ENCODE measurements at places on chromosomes 16 and 17.

- no peak for DNase-seq
Measured at GRCh38 chr16:80045861-80046260, 445.3 kb upstream of the MAF start.

DNA sequence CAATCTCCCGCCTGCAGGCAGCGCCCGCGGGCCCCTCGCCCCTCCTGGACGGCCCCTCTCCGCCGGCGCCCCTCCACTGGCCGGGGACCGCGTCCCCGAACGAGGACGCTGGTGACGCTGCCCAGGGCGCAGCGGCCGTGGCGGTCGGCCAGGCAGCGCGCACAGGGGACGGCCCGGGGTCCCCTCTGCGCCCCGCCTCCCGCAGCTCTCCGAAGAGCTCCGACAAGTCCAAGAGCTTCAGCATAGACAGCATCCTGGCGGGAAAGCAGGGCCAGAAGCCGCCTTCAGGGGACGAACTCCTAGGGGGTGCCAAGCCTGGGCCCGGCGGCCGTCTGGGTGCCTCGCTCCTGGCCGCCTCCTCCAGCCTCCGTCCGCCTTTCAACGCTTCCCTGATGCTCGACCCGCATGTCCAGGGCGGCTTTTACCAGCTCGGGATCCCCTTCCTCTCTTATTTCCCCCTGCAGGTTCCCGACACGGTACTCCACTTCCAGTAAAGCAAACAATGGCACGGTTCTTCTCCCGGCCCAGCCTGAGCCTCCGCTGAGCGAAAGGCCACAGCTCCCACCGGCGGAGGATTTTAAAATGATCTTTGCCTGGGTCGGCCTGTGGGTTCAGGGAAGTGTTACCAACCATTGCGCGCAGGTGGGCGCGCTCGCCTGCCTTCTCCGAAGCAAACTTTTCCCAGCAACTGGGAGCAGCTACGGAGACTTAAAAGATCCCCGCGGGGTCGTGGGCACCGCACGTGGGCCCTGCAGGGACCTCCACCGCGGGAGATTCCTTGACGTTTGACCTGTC, 1.1 kb downstream of the FOXL1 start:
- DNase-seq = no peak

DNA sequence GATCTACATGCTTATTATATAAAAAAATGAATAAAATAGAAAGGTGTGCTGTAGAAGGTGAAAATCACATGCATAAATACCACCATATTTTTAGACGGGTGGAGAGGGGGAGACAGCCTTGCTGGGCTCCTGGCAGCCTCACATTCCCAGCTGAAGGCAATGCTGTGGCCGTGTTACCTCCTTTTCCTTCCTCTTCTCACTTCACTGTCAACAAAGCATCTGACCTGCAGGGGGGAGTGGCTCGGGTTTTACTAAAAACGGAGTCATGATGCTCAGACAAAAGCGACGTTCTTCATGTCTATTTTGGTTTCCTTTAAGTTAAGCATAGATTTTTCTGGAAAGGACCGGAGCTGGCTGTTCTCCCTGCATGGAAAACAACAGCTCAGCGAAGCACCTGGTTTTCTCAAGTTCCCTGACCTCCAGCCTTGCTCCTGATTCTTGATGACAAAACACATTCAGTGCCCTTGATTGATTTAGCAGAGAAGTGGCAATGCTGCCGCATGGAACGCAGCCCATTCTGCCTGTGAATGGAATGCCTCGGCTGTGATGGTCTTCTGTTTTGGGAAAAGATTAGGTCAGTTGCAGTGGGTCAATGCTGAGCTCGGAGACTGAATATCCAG, 5.5 kb upstream of the RPTOR start:
- no peak for DNase-seq

DNA sequence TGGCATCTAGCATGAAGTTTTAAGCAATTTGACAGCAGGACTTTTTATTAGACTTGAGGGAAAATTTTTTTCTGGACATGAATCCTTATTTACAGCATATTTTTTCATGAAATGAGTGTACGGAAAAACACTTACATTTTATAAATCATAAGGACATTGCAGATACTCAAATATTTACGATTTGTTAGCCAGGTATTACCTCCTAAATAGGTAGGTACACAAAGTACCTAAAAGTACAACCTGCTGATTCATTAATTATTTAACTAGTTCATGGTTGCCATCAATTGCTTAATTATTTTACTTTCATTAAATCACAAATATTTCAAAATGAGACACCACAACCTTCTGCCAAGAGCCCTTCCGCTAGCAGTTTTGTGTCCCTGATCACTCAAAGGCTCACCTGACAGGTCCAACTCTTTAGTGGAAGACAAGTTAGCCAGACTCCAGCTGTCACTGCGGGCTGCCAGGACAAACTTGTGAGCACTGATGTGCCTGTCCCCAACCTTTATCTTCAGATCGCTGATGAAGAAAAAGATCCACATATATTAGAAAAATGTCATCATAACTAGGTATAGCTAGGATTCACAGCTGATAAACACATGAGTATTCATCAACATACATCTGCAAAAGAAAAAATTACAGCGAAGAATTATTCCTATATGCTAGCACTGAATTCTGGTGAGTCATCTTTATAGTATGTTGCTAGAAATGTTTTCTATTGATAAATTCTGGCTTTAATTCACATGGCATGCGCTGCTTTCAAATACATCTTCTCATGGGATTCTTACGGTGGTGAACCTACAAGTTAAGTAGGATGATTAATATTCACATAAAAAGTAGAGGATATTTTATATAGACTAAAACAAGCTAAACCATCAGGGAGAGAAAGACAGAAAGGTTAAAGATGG, 28.2 kb downstream of the ANKFY1 start:
- DNase-seq = no peak

GRCh38 chr16:5075637-5076036, 4.0 kb downstream of the ALG1 start:
- no peak for DNase-seq

GRCh38 chr16:50314665-50315064, 48.3 kb downstream of the ADCY7 start:
- no peak for DNase-seq

DNA sequence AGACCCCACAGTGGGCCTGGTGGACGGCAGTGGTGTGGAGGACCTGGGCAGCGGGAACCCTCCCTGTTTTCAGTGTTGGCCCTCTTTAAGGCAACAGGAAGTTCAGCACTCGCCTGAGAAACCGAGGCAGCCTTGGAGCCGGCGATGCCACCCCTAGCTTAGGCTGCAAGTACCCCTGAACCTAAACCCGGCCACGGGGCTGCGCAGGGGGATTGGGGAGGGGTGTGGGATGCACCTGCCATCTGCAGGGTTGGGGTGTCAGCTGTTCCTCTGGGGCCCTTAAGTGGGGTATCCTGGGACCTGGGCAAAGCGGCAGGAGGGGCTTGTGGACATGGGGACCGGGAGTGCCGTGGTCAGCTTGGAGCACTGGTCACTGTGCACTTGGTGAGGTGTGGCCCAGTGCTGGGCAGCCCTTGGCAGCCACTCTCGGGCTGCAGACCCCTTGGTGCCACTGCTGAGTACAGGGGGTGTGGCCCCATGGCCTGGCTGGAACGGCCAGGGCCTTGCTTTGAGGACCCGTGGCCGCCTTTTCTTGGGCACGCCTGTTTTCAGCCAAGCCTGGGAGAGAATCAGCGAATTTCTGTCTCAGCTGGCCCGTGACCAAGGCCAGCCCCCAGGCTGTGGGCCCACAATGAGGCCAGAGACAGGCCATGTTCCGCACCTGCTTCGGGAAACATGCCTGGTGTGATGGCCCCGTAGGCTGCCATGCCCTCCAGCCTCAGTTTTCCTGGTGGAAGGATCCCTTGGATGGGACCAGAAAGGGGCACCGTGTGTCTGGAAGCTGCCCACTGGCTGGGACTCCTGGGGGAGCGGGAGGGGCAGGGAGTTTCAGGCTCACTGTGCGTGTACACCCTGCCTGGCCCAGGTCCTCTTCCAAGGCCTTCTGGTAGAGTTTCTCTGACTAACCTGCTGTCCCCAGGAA, 4.1 kb upstream of the SLC25A10 start:
- no peak for DNase-seq

GRCh38 chr16:81371106-81371505, 56.3 kb downstream of the GAN start:
- DNase-seq = no peak

- no peak for DNase-seq
Measured at GRCh38 chr16:30551781-30552180, 6.4 kb downstream of the ZNF764 start.

DNA sequence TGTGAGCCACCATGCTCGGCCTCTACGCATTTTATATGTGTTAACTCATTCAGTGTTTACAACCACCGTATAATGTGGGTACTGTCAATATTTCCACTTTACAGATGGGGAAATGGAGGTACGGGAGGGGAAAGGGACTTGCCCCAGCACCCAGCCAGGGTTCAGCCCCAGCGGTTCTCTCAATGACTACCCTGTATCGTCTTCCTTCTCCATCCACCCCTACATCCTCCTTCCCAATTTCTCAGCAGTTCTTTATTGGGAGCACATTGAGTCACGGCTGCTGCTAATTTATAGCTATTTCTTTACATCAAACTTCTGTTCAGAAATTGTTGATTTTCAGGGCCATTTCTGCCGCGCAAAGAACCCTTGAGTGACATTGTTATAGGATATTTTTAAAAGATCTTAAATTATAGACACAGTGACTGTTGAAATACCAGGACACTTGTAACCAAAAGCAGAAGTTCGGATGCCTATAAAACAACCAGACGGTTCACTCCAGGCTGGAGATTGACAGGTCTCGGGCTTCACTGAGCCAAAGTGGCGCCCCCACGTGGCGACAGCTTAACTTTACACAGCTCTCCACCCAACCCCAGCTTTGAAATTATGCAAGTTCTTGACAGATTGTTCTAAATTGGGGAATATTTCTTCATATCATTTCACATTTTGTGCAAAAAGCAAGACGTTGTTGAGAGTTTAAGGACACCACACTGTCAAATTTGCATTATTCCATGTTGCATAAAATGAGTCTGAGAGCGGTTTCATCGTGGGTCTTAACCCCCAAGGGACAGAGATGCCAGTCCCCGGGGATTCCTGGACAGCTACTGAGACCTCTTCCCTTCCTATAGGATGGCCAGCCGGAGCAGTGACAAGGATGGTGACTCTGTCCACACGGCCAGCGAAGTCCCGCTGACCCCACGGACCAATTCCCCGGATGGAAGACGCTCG, 11.8 kb downstream of the SYT17 start:
- DNase-seq = peak; percentile 4
